ENCODE measurements at places on chromosomes 6 and 20.

DNA sequence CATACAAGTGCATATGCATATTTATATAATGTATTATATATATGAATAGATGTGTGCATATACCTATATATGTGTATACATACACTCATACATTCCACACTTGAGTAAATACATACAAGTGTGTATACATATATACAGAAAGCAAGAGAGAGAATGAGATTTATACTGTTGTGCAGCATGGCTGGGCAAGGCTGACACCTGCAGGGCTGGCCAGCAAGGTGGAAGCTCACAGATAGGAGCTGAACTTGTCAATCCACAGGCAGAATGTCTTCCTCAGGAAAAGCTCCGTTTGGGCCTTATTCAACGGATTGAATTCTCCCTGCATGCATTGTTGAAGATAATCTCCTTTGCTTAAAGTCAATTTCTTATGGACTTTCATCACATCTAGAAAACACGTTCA, 256.7 kb downstream of the ZNF217 start:
- DNase-seq = no peak

GRCh38 chr20:53738039-53738944, 144.7 kb upstream of the ZNF217 start:
- peak; percentile 69 for DNase-seq

DNA sequence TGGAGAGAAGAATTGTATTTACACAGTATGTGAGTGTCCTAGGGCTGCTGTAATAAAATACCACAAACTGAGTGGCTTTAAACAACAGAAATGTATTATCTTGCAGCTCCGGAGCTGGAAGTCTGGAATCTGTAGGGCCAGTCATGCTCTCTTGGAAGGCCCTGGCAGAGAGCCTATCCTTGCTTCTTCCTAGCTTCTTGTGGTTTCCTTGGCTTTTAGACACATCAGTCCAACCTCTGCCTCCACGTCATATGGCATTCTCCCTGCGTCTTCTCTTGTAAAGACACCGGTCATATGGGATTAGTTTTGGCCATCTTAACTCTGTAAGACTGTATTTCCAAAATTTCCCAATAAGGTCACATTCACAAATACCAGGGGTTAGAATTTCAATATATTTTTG, 10.8 kb downstream of the FNDC1 start:
- no peak for DNase-seq

- DNase-seq = no peak
These were observed 57.5 kb downstream of the RIN2 start for GRCh38 chr20:19815553-19815991.

DNA sequence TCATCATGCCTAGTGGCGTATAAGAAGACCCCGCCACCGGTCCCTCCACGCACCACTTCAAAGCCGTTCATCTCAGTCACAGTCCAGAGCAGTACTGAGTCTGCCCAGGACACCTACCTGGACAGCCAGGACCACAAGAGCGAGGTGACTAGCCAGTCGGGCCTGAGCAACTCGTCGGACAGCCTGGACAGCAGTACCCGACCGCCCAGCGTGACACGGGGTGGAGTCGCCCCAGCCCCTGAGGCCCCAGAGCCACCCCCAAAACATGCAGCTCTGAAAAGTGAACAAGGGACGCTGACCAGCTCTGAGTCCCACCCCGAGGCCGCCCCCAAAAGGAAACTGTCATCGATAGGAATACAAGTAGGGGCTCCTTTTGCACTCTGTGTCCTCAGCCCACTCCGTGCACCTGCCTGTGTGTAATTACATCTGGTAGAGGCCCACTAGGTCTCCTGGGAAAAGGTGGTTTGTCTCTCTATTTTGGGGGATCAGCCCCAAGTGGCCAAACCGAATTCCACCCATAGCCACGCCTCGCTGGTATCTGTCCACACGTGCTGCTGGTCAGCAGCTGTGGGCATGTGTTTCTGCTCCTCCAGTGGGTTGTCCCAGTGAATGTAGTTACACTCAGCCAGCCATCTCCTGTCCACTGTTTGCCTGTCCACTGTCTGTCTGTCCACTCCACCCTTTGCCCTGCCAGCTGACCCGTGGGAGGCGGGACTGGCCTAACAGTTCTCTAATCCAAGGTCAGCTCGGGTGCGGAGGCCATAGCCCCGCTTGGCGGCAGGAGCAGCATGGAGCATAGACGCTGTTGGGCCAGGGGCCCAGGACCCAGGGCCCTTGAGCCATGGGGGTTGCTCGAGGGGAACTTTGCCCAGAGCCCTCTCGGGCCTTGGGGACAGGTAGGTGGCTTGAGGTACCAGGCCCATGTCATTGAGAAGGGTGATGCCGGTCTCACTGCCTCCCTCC, 44.3 kb upstream of the MYL9 start:
- no peak for DNase-seq

- no peak for DNase-seq
These were observed 199.1 kb upstream of the BTBD3 start for GRCh38 chr20:11718474-11719094.

DNA sequence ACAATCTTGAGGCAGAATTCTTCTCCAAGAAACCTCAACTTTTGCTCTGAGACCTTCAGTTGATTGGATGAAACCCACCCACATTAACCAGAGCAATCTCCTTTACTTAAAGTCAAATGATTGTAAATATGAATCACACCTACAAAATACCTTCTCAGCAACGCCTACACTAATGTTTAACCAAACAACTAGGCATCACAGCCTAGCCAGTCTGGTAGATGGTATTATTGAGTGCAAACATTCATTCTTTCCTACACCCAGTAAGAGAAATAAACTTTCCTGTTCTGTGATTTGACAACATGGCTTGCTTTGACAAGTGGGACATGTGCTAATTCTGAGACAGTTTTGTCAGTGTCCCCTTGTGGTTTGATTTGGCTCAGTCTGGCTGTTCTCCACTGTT, 252.2 kb downstream of the HACE1 start:
- no peak for DNase-seq

DNA sequence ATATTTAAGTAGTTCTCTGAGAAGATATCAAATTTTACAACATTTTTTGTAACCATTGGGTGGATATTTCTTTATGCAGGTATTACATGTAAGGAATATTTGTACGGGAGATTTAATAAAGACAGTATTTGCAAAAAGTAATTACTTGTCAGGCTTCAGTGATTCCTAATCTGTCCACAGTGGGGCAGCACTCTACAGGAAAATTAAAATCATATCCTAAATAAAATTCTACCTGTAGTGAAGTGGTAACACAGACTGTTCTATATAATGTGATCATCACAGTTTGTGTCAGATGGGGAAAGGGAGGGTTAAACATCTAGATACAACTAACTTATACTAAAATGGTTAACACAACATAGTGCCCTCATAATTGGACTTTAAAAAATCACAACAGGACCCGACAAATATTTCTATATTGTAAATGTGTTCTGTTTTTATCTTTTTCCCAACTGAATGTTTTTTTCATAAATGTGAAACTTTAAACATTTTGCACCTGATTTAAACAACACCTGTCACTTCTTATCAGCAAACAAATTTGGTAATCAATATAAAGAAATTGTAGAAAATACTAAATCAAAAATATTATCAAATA, 145.6 kb upstream of the MANEA start:
- no peak for DNase-seq

- no peak for DNase-seq
These were observed 1.2 kb upstream of the EDN1 start for GRCh38 chr6:12288914-12289313.

DNA sequence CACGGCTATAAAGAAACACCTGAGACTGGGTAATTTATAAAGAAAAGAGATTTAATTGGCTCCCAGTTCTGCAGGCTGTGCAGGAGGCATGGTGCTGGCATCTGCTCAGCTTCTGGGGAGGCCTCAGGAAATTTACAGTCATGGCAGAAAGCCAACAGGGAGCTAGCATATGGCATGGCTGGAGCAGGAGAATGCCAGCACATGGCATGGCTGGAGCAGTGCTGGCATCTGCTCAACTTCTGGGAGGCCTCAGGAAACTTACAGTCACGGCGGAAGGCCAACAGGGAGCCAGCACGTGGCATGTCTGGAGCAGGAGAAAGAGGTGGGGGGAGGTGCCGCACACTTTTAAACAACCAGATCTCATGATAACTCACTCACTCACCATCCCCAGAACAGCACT, 32.5 kb upstream of the DACT2 start:
- DNase-seq = no peak

- DNase-seq = no peak
These were observed 38.1 kb downstream of the IYD start for GRCh38 chr6:150406948-150407347.

GRCh38 chr6:34575326-34575725, 19.2 kb upstream of the SPDEF start:
- no peak for DNase-seq

- no peak for DNase-seq
These were observed 161.7 kb downstream of the DTNBP1 start for GRCh38 chr6:15500901-15501825.

DNA sequence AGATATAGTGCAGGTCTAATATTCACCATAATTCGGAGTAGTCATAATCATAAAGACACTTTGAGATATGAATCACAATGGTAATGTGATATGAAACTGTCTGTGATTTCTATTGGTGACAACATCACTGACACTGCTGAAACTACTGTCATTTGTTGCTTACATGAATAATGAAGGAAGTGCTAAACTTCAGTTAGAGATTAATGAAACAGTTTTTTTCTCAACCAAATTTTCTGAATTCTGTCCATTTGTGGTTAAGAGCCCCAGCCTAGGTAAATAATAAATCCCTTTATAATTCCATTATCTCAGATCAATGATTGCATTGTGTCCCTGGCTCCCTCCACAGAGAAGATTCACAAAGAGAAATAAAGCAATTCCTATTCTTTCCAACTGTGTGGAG, 122.6 kb downstream of the HIVEP2 start:
- DNase-seq = no peak

GRCh38 chr20:48492015-48492714, 335.6 kb downstream of the PREX1 start:
- no peak for DNase-seq

DNA sequence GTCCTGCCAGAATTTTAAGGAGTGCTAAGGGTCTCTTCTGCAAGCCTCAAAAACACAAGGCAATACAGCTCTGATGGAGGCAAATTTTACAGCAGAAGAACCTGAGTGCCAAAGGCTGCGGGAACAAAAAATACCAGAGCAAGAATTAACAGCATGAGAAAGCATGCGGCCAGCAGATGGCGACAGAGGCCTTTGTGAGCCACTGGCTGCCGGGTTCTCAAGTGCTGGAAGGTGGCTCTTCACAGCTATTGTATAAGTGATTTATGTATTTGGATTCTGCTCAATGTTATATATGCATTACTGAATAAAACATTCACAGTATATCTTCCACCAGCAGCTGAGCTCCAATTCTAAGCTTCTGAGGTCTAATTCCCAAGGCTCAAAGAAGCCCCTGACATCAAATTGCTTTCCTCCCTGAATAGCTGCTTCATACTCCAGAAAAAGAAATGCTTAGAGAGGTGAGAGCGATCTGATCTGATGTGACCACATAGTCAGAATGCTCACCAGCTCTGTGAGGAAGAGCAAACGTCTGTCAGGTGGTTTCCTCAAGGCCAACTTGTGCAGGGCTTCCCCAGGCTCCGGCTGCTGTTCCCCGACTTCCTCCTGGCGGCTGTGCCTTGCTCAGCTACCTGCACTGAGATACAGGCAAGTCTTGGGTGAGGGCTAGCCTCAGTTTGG, 58.6 kb downstream of the PPP1R3G start:
- peak; percentile 81 for DNase-seq

DNA sequence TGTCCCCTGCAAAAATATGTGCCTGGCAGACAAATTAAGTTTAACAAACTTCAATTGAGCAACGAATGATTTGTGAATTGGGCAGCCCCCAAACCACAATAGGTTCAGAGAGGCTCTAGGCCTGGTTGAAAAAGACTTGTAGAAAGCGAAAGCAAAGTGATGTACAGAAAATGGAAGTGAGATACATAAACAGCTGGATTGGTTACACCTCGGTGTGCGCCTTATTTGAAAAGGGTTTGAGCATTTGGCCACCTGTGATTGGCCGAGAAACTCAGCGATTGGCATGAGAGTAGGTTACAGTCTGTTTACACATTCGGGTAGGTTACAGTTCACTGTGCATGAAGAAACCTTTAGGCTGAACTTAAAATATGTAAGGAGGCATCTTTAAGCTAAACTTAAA, 136.9 kb downstream of the CD83 start:
- no peak for DNase-seq

GRCh38 chr6:37575221-37575620, 75.5 kb upstream of the CCDC167 start:
- DNase-seq = no peak

DNA sequence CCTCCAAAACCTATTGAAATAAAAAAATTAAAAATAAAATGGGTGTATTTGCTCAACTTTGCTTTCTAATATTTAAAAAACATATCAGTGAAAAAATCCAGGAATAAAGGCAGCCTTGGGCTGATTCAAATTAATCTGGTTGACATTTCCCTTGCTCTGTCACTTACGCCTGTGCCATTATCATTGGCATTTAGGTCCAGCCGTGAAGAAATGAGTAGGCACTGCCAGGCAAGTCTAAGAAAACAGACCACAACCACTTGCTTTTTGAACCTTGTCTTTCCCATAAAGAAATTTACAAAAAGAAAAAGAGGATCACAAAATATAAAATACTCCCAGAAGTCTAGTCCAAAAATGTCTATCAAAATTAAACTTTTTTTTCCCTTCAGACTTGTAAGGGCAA, 59.2 kb upstream of the HBS1L start:
- no peak for DNase-seq

GRCh38 chr6:168905451-168906090, 348.1 kb downstream of the THBS2 start:
- DNase-seq = no peak

DNA sequence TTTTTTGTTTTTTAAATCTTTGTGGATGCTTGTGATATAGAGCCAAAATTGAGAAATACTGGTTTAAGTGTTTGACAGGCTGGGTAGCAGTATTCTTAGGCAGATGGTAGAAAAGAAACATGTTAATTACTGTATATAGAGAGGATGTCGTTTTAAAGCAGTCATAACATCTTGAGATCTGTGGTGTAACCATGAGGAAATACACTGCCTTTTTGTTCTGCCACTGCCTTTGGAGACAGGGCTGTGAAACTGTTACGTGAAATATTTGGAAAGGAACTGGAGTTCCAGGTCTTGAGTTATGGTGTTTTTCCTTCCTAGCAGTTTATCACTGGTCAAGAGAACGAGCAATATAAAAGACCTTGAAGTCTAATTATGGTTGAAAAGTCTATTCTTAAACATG, 19.5 kb downstream of the STXBP5 start:
- no peak for DNase-seq

- DNase-seq = no peak
These were observed 1.2 kb downstream of the TCEA2 start for GRCh38 chr20:64064145-64064698.

DNA sequence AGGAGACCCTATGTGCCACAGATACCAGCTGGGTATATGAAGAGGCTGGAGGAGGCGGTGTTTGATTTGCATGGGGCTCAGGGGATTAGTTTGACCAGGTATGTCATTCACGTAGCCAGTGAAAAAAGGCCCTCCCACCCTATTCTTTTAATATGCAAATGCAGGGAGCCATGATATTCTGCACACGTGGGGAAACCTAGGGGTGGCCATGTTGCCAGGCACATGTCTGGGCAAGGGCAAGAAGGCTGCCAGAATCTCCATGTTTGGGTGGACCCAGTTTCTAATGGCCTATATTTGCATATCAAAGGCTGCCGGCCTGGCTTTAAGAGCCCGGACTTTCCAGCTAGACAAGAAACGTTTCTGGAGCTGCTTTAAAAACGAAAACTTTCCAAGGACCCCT, 60.4 kb downstream of the SOX4 start:
- DNase-seq = no peak

- DNase-seq = no peak
These were observed 26.1 kb downstream of the TXLNB start for GRCh38 chr6:139265512-139266190.

GRCh38 chr6:110738899-110739365, 76.3 kb downstream of the CDK19 start:
- DNase-seq = no peak

All from nucleus accumbens (tissue), 56 donors.